ENCODE measurements at places on chromosomes 13 and 19.

GRCh38 chr13:91085127-91085526, 262.4 kb upstream of the MIR17HG start:
- no peak for DNase-seq

DNA sequence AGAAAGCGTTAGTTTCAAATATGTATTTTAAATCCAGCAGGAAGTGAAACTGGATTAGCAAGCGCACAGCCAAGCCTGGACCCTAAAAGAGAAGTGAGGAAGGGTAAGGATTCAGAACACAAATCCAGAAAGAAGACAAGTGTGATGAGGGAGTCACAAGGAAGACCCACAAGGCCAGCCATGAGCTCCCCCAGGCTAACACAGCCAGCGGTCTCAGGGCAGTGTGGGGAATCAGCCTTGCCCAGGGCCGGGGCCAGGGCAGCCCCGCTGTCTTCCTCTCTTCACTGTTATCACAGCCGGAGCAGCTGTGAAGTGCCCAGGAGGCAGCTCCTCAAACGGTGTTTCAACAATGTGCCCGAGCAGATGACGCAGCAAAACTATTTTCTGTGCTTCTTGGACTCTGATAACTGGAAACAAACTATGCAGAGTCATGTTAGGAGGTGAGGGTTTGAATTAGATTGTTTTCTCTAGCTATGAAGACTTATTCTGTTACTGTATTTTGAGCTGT, 12.2 kb upstream of the CDC16 start:
- no peak for DNase-seq

GRCh38 chr19:9848060-9848459, 12.9 kb downstream of the PIN1 start:
- no peak for DNase-seq

- DNase-seq, result peak; percentile 54
Measured at GRCh38 chr13:100392709-100393630, 195.6 kb downstream of the GGACT start.

DNA sequence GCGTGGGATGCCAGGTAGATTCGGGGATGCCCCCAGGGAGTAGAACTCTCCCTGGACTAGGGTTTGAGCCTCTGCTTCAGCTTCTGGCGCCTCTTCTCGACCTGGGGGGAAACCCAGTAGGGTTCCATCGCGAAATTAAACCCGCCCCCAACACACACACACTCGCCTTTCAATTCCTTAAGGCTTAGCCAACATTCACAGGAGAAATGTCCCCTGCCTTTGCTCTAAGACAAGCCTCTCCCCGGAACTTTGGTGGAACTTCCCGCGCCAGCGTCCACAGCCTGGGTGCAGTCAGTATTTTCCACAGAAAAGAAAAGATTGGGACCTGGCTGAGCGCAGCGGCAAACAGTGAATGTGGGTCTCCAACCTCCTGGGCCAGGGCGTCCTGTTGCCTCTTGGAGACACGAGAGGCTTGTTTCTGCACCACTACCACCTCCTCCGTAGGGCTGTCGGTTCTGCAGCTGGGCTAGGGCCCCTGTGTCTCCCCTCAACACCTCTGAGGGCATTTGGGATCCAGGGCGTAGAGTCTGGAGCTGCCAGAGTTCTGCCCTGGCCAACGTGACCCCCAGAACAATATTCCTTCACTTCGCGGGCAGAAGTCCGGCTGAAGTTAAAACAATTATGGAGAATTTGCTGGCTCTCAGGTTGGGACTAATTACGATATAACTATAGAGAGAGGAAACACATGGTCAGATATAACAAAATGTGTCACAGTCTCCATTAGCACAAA, 3.2 kb downstream of the PDX1 start:
- no peak for DNase-seq

Measured in stimulated activated CD8-positive, alpha-beta memory T cell treated with anti-CD3 and anti-CD28 coated beads, Interleukin-7, amount 100 ng/mL, for 4 hours (primary cell).